ENCODE measurements at places on chromosomes 7 and 10.

GRCh38 chr7:36957620-36958019 is 233.3 kb upstream of the AOAH start:
- no peak for DNase-seq

GRCh38 chr7:150781103-150781502 is 19.1 kb downstream of the TMEM176B start:
- DNase-seq: no peak

DNA sequence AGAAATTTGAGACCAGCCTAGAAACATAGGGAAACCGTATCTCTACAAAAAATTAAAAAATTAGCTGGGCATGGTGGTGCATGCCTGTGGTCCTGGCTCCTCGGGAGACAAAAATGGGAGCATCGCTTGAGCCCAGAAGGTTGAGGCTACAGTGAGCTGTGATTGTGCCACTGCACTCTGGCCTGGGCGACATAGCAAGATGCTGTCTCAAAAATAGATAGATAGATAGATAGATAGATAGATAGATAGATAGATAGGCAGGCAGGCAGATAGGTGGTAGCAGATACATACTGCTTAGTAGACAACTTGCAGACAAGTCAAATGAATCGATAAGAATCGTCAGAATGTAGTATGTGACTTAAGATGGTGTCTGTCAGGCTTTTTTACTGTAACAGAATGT is 106.9 kb downstream of the SND1 start:
- DNase-seq: no peak

DNA sequence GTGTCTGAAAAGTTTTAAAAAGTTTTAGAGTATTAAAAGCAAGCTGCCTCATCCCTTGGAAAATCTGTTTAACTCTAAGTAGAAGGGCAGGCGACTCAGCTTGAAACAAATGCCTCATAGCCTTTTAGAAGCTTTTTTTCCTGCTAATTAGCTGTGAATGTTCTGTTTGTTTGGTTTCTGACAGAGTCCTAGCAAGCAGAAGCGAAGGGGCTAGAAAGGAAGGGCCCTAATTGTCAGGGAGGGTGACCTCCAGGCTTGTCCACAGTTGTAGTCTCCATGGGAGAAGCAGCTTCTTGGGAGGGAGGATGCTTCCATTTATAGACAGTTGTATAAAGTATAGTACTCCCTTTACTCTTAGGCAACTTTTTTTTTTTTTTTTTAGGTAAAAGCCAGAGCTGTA is 90.9 kb downstream of the DNAJC1 start:
- DNase-seq: no peak
